ENCODE measurements at places on chromosomes 7 and 10.

- no peak for DNase-seq
These were observed 1.1 kb downstream of the AIFM2 start for GRCh38 chr10:70131560-70131937.

DNA sequence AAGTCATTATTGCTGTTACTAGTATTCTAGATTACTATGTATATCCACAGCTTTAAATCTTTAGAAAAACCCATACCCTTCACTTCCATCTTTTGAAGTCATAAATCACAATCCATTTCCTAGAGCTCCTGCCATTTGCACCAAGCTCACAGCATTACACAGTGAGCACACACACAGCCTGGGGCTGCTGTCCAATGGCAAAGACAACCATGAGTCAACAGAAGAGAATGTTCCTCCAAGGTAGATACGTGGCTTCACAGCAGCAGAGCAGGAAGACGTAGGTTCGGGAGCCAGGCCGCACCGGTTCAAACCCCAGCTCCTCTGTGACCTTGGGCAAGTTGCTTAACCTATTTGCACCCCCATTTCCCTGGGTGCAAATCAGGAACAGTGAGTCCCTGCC, 234.6 kb downstream of the DIP2C start:
- DNase-seq, result no peak

DNA sequence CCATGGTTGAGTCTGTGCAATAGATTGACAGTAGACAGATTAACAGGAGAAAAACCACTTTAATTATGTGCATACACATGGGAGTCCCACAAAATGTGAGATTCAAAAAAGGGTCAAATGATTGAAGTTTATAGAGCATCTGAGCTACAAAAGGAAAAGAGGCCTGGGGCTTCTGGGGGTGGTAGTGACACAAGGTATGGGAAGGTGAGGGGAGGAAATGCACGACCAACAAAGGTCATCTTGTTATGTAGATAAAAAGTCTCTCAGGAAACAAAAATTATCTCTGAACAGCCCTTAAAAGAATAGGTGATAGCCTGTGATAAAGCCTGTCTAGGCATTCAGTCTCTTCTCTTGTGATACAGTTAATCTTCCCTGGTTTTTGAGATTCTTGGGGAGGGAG, 141.7 kb downstream of the SEC23IP start:
- no peak for DNase-seq

DNA sequence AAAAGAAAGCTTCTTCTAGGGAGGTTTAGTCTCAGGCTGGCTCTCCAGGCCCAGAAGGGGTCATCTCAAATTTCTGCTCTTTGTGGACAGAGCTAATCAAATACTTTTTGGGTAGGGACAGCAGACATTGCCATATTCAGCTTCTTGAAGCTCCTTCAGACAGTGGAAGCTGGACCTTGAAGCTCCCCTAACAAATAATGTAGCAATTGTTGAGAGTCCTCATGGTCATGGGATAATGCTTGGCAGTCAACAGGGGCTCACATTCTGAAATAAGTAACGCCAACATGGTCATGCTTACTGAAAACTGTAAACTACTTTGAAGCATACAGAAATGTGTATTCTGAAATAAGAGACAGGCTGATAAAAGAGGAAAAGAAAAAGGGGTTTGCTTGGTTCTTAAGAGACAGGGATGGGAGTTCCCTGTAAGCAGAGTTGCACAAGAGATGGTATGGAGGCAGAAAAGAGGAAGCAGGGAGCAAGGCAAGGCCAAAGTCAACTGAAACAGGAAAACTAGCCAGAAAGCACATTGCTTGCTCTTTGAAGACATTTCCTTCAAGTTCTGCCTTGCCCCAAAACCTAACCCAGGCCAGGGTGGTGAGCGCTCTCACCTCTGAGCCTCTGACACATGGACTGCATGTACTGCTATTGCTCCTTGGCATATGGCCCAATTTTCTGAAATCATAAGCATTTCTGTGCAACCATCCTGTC, 53.1 kb upstream of the KMT2E start:
- DNase-seq, result no peak

GRCh38 chr10:88835910-88836221, 15.8 kb downstream of the ANKRD22 start:
- DNase-seq, result no peak

- DNase-seq, result no peak
These were observed 16.3 kb downstream of the ZMIZ2 start for GRCh38 chr7:44764665-44765578.

DNA sequence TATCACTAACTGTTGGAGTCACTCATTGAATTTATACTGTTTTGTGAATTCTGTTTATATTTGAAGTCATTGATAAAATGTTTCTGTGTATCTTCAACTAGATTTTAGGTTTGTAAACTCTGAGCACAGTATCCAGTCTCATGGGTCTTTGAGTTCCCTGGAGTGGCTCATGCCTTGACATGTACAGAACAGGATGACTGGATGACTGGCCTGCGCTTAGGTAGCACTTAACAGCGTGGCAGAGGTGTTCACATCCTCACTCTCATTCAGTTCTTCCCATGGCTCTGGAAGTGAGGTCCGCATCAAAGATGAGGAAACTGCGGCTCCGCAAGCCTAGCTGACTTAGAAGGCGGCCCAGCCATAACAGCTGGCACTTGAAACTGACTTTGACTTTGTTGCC, 576.9 kb downstream of the SUGCT start:
- DNase-seq, result no peak

- no peak for DNase-seq
These were observed 957.8 kb downstream of the GATA3 start for GRCh38 chr10:9012312-9012711.

- no peak for DNase-seq
These were observed 402.4 kb downstream of the HGF start for GRCh38 chr7:81367326-81367931.

GRCh38 chr7:158527495-158527894, 60.1 kb downstream of the PTPRN2 start:
- no peak for DNase-seq

DNA sequence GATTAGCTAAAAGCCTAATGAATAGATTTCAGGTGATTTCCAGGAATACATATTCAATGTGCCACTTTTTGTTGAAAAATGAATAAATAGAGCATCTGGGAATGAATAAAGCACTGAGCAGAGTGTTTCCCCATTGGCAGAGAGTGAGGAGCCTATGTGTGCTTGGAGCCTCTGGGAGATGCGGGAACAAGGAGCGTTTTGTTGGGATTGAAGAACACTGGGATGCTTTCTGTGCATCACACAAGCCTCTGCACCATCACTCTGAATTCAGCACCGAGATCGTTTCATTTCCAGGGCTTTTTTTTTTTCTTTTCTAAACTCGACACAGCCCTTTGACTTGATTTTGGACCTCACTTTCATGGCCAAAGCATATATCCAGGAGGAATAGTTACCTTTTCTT, 111.4 kb downstream of the BAMBI start:
- DNase-seq, result no peak

GRCh38 chr7:31146030-31146429, 93.9 kb downstream of the ADCYAP1R1 start:
- DNase-seq, result no peak
